ENCODE measurements at places on chromosomes 1 and 21.

GRCh38 chr1:203368624-203369451 lies 17.9 kb upstream of the FMOD start:
- no peak for DNase-seq

- no peak for DNase-seq
Observed at GRCh38 chr1:27594564-27595510, 9.1 kb downstream of the AHDC1 start.

GRCh38 chr1:117664314-117664713 lies 58.5 kb downstream of the TENT5C start:
- no peak for DNase-seq

GRCh38 chr21:20611008-20611407 lies 387.2 kb upstream of the NCAM2 start:
- no peak for DNase-seq

GRCh38 chr1:34002810-34003209 lies 138.9 kb downstream of the HMGB4 start:
- DNase-seq: no peak

- DNase-seq: no peak
Observed at GRCh38 chr1:155709391-155709790, 20.5 kb downstream of the DAP3 start.

DNA sequence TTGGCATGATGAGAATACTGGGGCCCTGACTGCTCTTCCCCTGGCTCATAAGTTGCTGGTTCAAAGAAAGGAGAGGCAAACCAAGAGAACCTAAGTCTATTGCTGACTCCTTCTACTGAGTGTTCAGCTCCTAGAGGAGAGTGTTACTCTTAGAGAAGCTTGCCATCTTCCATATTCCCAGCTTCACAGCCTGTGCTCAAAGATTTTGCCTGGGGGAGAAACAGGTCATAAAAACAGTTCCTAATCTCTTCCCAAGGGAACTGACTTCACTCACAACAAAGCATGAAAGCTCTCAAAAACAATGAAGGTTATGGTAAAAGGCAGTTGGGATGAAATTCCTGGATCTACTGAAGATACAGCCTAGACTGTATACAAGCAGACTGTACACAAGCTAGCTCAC lies 37.1 kb downstream of the LRRC40 start:
- no peak for DNase-seq

- no peak for DNase-seq
Observed at GRCh38 chr1:66980745-66981367, 56.1 kb downstream of the MIER1 start.

DNA sequence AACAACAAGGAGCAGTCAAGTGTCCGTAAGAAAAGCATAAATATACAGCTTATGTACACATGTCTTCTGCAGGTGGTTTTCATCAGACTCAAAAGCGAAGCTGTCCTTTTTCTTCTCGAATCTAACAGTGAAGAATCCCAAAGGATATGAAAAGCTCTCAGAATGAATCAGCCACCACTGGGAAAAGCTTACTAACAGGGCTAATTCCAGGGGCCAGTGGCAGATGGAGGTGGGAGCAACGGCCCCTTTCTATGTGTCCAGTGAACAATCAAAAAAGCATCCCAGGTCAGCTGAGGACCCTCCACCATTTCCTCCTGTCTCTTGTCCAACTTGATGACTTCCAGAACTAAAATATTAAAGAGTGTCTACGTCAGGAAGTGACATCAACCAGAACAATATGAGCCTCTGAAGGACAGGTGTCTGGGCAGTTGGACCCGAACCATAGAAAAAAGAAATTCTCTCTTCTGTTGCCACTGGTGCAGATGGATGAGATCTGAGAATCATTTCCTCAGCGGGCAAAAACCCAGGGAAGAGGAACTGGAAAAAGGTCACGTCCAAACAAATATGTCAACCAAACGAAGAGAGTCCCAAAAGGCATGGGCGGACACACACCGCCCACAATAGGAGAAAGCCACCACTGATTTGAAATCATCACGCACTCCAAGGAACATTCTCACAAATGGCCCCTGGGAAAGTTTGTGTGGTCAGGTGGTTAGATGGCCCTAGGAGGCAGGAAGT lies 70.4 kb upstream of the TIAM1 start:
- DNase-seq: no peak

GRCh38 chr1:183433703-183434102 lies 15.5 kb upstream of the NMNAT2 start:
- DNase-seq: no peak

Data from C1 segment of cervical spinal cord (tissue), 14 donors.